Stimulated activated CD4-positive, alpha-beta T cell treated with anti-CD3 and anti-CD28 coated beads, TNF-alpha, amount 100 ng/mL, for 48 hours (primary cell): ENCODE measurements at places on chromosomes 6 and 20.

DNA sequence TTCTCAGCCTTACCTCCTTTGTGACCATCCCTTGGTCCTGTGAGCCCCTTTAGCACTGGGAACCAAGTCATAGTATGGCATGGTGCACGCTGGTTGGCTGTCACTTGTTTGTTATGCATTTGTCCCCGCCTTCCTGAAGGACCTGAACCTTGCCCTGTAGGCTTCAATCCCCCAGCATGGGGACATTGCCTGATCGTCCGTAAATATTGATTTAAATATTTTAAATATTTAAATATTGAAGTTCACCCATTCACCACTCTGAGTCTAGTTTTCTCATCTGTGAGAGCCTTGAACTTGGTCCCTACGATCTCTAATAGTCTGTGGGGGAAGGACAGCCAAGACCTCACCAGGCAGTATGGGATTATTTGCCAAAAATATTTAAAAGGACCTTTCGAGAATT lies 23.8 kb upstream of the PREX1 start:
- no peak for DNase-seq

GRCh38 chr6:38192011-38192410 lies 372.5 kb downstream of the ZFAND3 start:
- DNase-seq = no peak

DNA sequence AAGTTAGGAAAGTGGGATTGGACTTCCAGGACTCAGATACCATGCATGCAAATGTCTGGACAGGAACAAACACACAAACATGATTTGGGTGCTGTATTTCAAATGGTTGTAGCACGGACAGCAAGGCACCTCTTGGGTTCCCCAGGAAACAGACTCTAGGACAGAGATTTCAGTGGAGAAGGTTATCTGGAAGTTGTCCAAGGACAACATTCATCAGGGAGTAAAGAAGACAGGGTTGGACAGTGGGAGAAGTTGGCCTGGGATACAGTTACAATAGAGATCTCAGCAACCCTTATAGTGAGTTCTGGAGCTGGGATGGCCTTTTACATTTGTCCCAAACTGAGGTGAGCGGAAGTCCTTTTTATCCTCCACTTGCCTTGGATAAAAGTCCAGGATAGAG lies 19.8 kb upstream of the TINAG start:
- no peak for DNase-seq

- no peak for DNase-seq
Observed at GRCh38 chr6:24879351-24879750, 56.4 kb downstream of the RIPOR2 start.

- no peak for DNase-seq
Observed at GRCh38 chr20:4064144-4064909, 49.0 kb upstream of the RNF24 start.

- DNase-seq = no peak
Observed at GRCh38 chr6:143064951-143065683, 4.4 kb downstream of the AIG1 start.

DNA sequence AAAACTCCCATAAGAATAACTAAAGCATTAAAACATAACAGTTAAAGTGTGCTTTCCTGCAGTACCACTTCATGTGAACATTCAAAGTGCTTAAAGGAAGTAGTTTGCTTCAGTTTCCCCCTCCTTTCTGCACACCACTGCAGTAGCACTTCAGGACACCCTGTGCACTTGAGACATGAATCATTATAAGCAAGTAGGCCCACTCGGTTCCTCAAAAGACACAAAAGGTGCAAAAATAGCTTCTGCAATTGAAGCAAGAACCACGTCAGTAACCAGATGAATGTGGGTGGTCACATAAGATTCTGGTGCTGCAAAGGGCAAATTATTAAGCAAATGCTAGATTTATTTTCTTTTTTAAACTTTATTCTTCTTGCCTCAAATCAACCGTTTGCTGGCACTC lies 160.6 kb downstream of the HIVEP2 start:
- DNase-seq = no peak

GRCh38 chr6:117025310-117025709 lies 148.3 kb downstream of the RFX6 start:
- no peak for DNase-seq

DNA sequence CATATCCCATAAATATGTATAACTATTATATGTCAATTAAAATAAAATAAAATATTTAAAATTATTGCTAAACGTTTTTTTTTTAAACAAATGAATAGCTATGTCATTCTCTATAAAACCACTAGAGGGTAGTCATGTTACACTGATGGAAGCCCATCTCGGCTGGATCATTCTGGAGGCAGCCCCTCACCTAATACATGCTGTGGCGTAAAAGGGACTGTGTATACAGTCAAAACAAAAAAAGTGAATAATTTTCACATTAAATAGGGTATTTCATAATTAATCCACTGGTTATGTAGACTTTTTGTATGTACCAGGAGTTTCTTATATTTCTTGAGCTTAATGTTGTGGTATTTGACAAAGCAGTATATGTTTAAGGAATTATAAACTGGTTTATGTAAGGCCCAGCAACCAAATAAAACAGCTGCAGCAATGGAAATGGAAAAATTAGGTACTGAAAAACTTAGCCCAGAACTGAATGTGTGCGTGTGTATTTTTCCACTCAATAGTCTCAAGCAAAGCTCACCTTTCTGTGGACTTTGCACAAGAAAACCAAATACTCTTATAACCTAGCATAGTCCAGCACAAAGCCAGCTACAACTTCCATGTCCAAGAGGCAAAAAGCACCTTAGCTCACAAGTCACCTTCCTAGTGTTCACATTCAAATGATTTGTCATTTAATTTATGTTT lies 81.7 kb downstream of the COL9A1 start:
- DNase-seq = no peak

DNA sequence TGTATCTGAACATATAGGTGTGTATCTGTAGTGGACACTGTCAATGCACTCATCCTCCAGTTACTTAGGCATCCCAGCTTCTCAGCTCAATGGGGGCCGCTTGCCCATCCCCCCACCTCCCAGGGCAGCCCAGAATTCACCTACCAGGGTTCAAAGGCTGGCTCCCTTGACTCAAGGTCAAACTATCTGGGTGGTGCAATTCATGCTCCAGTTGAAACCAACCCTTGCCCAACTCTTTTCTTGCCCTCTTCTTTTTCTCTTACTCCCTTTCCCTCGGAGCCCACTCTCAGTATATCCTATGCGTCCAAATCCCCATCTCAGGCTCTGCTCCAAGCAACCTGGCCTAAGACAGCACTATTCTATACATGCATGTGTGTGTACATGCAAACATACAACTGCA lies 127.4 kb downstream of the BCAS1 start:
- DNase-seq = no peak

GRCh38 chr6:33772902-33773472 lies 15.9 kb downstream of the LEMD2 start:
- DNase-seq = no peak

GRCh38 chr6:158257781-158258180 lies 54.5 kb upstream of the TULP4 start:
- no peak for DNase-seq

DNA sequence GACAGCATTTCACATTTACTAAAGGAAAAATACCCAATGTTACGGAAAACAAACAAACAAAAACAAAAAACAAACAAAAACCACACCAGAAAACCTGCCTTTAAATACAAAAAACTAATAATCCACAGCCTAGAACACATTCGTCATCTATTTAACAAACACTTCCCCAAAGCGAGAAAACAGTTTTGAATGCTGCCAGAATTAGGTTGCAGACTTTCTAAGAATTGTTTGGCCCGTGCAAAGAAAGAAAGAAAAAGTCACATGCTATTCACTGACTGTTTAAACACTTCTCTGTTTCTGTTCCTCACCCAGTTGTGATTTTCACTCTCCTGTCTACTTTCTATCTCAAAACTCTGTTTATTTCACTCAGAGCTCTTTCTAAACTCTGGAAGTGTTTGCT lies 52.5 kb downstream of the BCAS1 start:
- no peak for DNase-seq

- no peak for DNase-seq
Observed at GRCh38 chr6:161261325-161261724, 12.5 kb downstream of the AGPAT4 start.

DNA sequence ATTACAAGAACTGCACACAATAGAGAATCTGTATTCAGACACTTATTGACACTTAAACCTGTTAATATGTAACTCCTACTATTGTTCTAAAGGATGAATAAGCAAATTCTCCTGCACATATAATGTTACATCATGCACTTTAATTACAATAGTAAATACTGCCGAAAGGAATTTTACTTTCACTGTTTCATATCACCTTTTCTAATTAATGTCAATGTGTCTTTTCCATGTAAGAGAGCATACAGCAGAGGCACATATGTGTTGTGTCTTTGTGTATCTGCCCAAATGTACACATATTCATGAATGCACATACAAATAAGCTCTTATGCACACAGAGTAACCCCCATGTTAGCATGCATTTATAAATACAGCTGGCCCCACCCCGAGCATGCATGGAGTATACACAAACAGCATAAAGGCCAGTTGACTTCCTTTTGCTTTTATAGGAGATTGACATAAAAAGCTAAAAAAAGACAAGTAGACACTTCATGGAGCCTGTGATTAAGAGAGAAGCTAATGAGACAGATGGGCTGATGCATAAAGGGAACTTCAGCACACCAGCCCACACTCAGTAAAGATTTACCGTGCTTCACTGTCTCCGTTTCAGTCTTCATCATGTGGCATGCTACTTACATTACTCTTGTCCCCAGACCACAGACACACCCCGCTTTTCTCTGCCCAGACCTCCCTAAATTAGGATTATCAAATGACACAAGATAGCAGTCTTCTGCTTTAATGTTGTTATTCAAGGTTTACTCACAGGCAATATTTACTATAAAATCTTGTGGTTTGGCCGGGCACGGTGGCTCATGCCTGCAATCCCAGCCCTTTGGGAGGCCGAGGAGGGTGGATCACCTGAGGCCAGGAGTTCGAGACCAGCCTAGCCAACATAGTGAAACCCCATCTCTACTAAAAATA lies 184.6 kb downstream of the ATXN1 start:
- no peak for DNase-seq

DNA sequence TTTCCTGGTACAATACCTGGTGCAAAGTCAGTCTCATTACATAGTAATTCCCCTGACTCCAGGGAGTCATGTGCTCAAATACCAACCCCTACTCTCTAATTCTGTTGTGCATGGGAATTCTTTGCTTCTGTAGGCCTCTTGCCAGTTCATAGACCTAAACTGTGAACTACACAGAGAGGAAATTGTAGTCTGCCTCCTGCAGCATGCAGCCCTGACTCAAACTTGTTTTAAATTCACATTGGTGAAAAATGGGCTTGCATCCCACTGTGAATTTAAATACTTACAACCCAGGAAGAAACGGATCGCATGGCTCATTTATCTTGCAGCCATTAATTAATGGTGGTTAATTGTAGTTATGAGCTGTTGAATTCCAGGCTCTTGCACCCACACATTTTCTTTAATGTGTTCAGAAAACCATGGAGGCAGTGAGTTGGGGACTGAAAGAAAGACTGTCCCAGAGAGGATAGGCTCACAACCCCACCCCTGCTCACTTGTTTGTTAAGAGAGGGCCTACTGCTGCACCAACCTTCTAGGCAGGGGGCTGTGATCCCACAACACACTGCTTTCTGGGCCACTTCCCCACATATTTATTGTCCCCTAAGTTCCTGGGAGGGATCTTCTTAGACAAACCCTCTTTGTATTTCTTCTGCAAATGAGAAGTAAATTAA lies 579.1 kb downstream of the DHX35 start:
- DNase-seq = no peak

GRCh38 chr6:32941214-32941768 lies 463 bp upstream of the HLA-DMB start:
- DNase-seq = no peak

DNA sequence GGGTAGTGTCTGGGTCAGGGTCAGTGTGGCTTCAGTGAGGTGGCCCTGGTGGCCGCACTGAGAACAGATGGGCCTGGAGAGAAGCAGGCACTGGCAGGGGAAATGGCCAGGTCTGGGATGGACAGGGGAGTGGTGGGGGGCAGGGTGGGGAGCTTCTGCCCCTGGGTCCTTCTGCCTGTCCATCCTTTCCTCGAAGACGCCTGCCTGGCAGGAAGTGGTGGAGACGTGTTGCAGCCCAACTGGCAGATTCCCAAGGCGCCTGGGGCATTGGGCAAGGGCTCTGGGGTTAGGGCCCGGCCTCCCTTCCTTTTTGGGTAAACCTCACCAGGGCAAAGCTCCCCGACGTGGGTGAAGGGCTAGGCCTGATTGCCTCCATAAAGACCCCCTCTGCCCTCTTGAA lies 10.4 kb downstream of the SRC start:
- DNase-seq = no peak

- DNase-seq = no peak
Observed at GRCh38 chr6:122406187-122406586, 6.7 kb downstream of the HSF2 start.

DNA sequence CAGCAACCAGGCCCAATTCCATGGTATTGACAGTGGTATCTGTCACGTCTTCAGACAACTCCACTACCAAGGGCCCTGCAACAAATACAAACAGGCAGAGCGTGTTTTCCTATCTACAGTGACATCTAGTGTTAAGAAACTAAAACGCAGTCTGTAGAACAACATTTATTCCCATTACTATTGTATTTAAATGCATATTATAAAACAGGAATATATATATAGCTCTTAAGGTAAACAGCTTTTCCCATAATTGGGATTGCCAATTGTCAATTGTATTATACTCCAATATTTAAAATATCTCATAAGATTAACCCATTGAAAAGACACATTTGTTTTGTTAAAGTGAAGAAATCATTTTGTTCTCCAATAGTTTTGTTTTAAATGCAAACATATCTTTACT lies 97.2 kb downstream of the KIF16B start:
- no peak for DNase-seq

DNA sequence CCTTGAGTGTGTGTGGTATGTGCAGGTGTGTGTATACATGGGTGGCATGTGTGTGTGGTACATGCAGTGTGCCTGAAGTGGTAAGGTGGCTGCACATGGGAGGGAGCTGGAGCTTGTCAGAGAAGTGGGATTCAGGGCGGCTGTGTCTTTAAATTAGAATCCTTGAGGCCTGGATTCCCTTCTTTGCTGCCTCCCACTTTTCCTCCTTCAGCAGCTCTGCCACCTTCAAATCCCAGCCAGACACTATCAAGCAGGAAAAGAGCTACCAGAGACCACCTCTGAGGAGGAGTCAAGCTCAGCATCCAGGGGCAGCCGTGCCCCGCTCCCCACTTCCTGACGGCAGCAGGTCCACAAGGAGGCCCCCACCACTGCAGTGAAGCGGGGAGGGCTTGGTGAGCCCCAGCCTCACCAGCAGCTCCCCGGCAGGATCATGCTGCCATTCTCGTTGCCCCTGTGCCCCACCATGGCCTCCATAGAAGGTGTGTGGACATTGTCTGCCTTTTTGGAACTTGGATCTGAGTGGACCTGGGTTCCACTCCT lies 131.0 kb upstream of the MLN start:
- no peak for DNase-seq

GRCh38 chr6:4774715-4775493 lies 1.3 kb upstream of the CDYL start:
- DNase-seq = no peak
